ENCODE measurements at places on chromosomes 11 and 22. TPM values are rescaled to one million over a fixed set of nuclear protein-coding genes. Genes with fewer than 3 reads are reported as not detected.

GRCh38 chr11:10265936-10266335, 28.1 kb downstream of the SBF2 start:
- DNase-seq: no peak

GRCh38 chr11:94776351-94777321, 8.5 kb downstream of the AMOTL1 start:
- peak; percentile 45 for DNase-seq

DNA sequence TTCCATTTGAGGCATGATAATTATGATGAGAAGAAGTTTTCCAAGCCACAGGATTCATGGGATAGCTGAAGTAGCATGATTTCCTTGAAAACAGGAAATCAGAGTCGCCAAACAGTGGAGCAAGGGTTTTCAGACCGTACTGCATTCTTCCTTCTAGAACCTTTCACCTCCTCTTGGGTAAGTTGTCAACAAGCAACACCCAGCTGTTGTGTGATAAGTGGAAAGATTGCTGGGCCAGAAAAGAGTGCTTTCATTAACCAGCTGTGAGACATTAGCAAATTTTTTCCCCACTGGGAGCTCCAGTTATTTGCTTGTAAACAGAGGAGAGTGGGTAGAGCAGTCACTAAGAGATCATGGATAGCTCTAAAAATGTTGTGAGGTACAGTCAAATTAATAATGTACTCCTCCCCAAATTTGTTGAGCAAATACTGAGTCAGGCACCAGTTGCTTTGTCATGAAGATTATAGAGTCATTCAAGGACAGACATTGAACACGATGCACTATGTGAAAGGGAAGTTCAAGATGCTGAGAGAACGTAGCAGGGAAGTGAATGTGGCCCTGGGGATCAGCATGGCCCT, 11.7 kb upstream of the MPEG1 start:
- no peak for DNase-seq

- DNase-seq: no peak
Observed at GRCh38 chr11:114215871-114216795, 80.1 kb upstream of the NNMT start.

DNA sequence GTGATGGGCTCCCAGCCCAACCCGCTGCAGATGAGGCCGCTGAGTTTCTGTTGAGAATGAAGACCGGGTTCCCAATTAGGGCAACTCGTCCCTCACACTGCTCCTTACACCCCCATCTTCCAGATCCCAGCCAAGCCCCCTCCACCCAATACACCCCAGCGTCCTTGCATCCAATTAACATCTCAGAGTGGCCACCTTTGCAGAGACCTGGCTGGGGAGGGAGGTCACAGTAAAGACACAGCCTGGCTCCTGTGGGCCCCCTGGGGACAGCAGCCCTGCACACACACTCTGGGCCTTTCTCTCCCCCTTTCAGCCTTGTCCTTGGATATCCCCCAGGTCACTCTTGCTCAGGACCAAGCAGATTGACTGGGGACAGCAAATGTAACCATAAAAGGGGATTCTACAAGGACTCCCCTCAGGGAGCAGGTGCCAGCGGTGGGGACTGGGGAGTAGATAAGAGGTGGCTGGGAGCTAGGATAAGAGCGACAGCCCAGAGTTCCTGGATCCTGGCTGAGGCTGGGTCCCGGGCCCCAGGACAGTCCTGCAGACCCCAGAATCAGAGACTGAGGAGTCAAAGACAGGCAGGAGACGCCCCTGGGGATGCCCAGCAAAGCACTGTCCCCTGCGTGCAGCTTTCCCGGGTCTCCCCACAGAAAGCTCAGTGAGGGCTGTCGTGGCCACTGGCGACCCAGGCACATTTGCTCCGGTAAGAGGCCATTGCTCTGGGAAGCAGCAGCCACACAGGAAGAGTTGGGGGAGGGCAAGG, 8.4 kb downstream of the APOBEC3A start:
- DNase-seq: no peak

DNA sequence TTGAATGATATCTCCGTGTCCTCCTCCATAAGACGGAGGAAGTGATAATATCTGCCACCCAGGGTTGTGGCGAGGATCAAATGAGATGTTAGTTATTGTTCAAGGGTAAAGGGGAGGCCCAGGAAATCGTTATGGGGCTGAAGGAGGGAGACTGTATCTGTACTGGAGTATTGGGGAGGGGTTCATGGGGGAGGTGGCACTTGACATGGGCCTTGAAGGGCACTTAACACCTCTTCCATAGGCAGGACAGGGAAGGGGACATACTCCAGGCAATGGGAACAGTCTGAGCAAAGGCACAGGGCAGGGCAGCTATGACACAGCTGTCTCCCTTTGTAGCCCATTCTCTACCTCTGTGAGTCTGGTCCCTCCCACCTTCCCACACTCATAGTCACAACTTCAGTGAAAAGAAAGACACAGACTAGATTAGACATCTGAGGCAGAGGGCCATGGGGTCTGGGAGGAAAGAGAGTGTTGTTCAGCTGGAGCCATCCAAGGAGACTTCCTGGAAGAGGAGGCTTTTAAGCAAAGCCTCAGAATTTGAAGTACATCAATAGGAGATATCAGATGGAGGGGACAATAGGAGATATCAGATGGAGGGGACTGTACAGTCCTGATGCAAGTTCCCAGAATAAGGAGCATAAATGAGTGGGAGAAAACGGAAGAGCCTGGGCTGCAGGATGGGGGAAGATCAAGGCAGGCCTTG, 15.8 kb upstream of the DGKZ start:
- no peak for DNase-seq

- DNase-seq: no peak
Observed at GRCh38 chr11:13214276-13214675, 63.3 kb upstream of the BMAL1 start.

GRCh38 chr22:30890686-30891442, 77.7 kb downstream of the MORC2 start:
- DNase-seq: no peak

GRCh38 chr11:121257976-121258375, 34.6 kb upstream of the SC5D start:
- no peak for DNase-seq

DNA sequence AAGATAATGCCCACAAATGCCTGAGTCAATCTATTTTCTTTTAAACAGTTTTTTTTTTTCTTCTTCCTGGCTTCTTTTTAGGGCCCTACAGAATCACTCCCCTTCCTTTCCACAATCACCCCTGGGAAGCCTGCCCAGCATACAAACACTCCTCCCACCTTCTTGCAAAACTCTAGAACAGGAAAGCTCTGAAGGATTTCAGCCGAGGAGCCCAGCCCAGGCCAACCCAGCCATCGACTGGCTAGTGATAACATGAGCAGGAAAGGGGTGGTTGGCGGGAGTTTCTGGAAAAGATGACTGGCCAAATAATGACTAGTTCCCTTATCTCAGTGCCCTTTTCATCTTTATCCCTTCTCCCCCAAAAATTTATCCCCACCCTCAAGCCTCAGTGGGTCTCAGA, 68.2 kb downstream of the USP35 start:
- peak; percentile 80 for DNase-seq

GRCh38 chr22:19741053-19741452, 17.7 kb downstream of the GP1BB start:
- DNase-seq: no peak

The TP53I11 gene
- total RNA-seq: 103 TPM

GRCh38 chr22:46797355-46797754, 34.9 kb downstream of the TBC1D22A start:
- no peak for DNase-seq

DNA sequence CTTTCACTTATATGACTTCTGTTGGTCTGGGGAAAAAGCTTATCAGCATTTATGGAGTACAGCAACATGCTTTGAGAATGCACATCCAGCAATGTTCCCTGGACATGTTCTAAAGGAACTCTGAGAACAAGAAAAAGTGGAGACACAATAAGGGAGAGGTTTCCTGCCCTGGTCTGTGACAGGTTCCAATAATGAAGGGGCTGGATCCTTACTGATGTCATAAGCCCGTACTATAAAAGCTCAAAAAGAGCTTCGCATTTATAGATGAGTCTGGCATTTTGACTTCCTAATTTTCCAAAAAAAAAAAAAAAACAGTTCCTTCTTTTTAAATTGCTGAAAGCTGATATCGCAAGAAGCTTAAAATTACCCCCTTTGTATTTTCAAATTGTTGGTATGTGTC, 129.1 kb downstream of the MPPED2 start:
- DNase-seq: no peak

Data from lower lobe of right lung (tissue), 2 donors.